ENCODE measurements at places on chromosomes 3 and 15. TPM values are rescaled to one million over a fixed set of nuclear protein-coding genes. Genes with fewer than 3 reads are reported as not detected.

GRCh38 chr3:13308380-13308801 lies 111.7 kb downstream of the NUP210 start:
- no peak for DNase-seq

- DNase-seq = no peak
Measured at GRCh38 chr3:78690766-78691165, 1077.0 kb downstream of the ROBO1 start.

Gene FSD2
- not detected for total RNA-seq

Gene SLC24A5
- total RNA-seq = not detected

GRCh38 chr3:101634591-101635196 lies 42.2 kb downstream of the ZBTB11 start:
- DNase-seq = no peak

Gene OPA1
- total RNA-seq = 73.7 TPM

- DNase-seq = no peak
Measured at GRCh38 chr3:33915796-33916546, 117.5 kb downstream of the PDCD6IP start.

Gene UCN2
- not detected for total RNA-seq

Gene IRAK2
- 4.7 TPM for total RNA-seq

DNA sequence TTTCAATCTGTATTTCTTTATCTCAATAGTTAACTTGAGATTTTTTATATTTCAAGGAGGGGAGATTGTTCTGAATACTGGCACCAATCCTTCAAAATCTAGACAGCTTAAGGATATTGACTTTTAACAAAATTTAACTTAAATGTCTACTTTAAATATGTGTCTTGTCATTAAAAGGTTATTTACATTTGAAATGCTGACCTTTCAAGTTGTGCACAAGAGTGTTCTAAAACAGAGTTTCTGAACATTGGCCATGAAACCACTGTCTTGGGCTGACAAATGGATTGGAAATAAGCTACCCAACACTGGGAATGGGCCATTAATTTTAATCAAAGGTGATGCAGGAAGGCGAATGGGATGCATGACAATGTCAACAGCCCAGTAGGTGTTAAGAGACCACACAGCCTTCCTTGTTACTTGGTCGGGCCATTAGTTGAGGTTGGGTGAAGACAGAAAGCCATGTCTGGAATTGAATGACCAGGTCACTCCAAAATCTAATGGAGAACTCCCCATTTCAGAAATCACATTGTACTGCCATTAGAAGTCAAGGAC lies 128.5 kb downstream of the CDIN1 start:
- no peak for DNase-seq

Measured in GM12878 (cell line).